Ammon's horn (tissue), 1 donor: ENCODE measurements at places on chromosomes 1 and 21.

GRCh38 chr1:183533617-183534174 is 56.6 kb downstream of the NCF2 start:
- DNase-seq: no peak

DNA sequence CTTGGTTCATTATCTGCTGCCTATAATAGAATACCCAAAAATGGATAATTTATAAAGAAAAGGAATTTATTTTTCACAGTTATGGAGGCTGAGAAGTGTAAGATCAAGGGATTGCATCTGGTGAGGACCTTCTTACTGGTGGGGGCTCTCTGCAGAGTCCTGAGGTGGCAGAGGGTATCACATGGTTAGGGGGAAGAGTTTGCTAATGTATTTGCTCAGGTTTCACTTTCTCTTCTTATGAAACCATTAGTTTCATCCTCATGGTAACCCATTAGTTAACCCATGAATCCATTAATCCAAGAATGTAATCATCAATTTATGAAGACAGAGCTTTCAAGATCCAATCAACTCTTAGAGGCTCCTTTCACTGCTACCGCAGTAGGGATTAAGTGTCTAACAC is 120.6 kb downstream of the DNM3 start:
- DNase-seq: no peak

DNA sequence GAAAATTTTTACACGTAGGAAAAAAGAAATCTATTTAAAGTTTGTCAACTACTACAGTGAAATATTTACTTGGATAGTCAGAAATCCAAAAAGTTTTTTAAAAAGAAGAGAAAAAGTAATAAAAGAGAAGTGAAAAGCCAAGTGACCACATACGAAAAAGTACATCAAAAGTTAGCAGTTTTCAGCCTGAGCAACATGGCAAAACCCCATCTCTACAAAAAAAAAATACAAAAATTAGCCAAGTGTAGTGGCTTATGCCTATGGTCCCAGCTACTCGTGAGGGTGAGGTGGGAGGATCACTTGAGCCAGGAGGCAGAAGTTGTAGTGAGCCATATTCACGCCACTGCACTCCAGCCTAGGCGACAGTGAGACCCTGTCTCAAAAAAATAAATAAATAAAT is 5.2 kb upstream of the MR1 start:
- no peak for DNase-seq

DNA sequence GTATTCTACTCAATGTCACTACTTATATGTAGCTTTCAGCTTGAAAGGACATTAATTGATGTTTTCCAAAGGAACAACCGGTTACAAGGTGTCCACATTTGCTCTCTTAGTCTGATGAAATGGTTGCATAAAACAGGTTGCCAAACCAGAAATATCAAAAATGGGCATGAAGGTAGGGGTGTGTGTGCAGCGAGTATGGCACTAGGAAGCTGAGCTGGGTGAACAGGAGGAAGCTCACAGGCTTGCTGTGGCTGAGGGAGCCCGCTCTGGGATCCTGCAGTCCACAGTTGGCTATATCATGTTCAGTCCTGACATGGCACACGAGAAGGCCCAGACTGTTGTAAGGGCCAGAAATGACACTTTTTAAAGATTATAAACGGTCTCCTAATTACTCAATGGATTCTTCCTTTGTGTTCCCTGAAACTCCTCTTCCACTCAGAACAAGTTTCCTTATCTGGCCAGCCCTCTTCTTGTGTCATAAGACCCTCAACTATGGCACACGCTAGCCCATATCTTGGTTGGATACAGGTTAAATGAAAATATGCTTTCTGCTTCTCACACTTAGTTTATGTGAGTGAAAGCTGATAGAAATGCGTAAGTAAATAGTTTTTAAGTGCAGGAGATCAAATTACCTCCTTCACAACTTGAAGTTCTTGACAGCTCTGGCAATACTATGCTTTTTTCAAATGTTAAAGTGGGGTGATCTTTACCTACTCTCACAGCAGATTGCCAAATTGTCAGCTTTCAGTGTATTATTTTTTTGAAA is 201.5 kb downstream of the LMO4 start:
- no peak for DNase-seq

DNA sequence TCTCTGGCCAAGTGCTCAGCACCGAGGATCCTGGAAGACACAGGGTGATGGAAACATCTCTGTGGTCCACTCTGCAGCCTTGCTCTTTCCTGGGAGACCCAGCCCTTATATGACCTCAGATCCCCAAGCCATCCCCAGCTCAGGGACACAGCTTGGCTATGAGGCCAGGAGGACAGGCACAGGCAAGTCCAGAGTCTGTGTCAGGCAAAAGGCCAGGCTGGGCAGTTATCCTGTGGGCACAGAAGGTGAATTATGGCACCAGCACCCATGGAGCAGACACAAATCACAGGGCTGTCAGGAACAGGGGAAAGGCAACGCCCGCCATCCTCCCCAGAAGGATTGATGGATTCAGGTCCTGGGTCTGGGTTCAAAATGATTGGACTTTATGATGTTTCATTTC is 52.1 kb upstream of the SCMH1 start:
- DNase-seq: no peak

- DNase-seq: no peak
These were observed 29.0 kb upstream of the ABCG1 start for GRCh38 chr21:42189860-42190485.

DNA sequence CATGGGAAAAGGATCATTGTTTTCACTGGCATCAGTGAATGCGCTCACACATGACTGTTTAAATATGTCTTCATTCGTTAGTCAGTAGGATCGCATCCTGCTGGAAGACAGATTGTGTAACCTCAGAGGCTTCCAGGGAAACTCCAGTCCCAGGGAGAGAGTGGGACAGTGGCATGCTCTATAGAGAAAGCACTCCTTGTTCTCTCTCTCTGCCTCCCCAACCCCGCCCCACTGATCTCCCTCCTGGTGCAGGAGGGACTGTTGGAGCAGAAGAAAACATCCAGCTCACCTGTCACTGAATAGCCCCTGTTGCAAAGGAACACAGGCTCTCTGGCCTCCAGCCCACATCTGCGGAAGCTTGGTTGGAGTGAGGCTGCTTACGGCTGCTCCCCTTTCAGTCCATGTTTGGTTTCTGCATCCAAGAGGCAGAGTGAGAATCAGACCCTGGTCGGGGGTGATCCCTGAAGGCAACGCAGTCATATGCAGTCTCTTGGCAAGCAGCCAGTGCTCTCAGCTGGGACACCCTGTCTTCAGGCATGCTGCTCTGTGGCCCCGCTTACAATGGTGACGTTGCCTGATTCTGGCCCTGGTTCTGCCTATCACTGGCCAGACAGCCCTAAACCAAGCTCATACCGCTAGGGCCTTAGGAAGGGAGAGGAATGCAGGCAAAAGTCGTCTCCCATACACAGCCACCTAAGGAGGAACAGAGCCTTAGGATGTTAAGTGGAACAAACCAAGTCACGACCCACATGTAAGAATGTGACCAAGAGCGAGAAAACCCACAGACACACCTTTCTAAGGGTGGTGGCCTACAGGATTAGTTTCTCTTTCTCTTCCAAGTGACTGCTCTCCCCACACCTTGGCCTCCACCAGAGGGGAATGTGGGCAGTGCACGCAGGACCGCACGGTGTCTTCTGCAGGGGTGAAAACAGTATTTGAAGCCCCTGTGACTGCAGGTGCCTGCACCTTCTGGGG is 39.7 kb downstream of the BACE2 start:
- peak; percentile 56 for DNase-seq

- DNase-seq: no peak
These were observed 14.7 kb upstream of the CD53 start for GRCh38 chr1:110857964-110858948.

GRCh38 chr1:158101927-158102326 is 78.8 kb upstream of the CD1D start:
- DNase-seq: no peak

DNA sequence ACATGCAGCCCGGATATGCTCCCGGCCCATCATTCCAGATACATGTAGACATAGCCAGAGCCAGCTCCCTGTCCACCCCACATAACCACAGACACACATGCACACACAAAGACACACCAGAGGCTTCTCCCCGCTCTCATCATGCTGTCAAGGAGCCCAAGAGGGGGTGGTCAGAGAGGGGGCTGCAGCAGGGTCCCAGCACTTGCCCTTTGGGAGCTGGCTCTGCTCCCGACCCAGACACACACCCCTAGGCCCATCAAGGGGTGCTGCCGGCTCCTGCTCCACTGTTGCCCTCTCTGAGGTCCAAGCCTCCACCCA is 2.6 kb downstream of the PTAFR start:
- no peak for DNase-seq

DNA sequence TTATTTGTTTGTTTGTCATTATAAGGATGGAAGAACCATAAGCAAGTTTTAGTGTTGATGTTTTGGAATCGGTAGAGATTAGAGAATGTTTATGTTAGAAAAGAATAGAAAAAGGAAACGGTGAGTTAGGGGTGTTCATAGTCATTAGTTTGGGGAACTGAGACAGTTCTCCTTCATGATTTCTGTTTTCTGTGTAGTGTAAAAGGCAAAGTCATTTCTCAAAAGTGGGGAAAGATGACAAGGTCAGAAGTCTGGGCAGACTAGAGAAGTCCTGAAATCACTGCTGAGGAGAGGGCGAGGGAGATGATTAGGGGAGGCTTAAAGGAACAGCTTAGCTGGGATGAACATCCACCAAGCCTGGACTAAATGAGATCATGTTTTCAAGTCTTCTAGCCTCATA is 498.9 kb downstream of the TTLL7 start:
- no peak for DNase-seq

DNA sequence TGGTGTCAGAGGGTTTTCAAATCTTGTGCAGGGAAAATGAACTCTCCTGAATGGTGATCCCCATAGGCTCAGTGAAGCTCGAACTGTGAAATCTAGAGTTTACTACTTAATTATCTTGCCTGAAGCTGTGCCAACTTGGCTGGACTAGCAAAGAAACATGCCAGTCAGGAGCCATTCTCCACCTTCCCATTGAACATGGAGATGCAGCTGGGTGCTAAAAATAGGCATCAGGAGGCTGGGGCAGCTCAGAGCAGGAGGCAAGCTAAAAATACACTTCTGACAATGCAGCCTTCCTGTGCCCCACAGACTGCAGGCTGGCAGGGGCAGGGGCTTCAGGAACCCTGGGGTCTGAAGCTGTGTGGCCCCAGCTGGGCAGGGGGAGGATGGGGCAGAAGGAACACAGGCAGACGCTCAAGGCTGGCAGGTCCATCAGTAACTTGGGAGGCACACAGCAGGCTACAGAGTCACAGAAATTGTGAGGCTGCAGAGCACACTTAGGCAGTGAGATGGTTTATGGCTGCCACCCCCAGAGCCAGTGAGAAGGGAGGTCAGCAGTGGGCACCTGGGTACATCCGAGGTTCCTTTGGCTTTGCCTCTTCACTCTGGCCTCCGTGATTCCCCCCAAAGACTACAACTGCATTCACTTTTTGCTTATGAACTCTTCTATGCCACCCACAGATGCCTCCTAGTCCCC is 155.4 kb upstream of the KCND3 start:
- DNase-seq: no peak

GRCh38 chr1:38608202-38608864 is 251.2 kb downstream of the RRAGC start:
- no peak for DNase-seq

DNA sequence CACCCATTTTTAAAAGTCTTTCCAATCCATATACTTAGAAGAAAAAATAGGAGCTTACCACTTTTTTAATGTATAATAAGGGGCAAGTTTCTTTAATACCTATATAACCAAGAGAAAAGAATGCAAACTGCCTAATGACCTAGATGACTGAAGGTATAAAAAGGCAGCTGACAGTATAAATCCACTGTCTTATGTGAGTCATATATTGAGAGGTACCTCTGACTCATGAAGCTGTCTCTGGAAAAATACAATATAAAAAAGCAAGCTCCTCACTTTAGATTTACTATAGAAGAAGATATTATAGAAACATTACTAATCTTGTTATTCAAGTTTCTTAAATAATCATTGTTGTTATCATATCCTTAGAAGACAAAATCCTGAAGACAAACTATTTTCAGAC is 144.2 kb downstream of the VAV3 start:
- no peak for DNase-seq

GRCh38 chr1:17032741-17033140 is 21.0 kb upstream of the ATP13A2 start:
- DNase-seq: no peak

DNA sequence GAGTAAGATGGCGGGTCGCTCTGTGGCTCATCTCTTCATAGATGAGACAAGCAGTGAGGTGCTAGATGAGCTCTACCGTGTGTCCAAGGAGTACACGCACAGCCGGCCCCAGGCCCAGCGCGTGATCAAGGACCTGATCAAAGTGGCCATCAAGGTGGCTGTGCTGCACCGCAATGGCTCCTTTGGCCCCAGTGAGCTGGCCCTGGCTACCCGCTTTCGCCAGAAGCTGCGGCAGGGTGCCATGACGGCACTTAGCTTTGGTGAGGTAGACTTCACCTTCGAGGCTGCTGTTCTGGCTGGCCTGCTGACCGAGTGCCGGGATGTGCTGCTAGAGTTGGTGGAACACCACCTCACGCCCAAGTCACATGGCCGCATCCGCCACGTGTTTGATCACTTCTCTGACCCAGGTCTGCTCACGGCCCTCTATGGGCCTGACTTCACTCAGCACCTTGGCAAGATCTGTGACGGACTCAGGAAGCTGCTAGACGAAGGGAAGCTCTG is 2.4 kb downstream of the TNFAIP8L2 start:
- no peak for DNase-seq

DNA sequence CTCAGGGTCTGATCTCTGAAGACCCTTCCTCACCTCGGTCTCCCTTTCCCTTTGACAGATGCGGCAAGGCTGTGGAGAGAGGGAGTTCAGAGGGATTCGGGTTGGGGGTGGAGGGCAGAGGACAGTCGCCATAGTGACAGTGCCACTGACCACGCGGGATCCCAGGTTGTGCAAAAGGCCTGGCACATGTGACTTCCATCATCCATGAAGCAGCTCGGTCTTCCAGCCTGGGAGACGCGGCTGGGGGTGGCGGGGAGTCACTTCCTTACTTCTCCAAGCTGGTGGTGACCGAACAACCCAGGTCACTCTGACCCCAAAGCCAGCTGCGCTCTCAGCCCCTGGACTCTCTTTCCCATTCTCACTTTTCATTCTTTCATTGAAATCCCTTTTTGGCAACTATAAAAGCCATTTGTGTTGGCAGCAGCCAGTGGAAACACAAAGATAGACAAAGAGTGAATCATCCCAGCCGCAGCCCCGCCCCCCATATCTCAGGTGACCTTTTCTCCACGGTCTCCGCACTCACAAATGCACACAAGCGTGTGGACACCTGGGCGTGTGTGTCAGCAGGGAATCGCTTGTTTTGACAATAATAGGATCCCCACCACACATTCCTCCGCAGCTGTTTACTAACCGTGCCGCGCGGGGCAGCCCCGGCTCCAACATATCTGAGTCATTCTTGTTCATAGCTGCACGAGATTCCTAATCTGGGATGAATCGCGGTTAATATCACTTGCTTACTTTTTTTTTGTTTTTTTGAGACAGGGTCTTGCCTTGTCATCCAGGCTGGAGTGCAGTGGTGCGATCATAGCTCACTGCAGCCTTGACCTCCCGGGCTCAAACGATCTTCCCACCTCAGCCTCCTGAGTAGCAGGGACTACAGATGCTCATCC is 68.3 kb downstream of the DHRS3 start:
- DNase-seq: no peak
